ENCODE measurements at places on chromosomes 12 and 14.

GRCh38 chr12:117518594-117519270 lies 157.3 kb upstream of the NOS1 start:
- no peak for DNase-seq

GRCh38 chr12:45089411-45090075 lies 38.6 kb upstream of the DBX2 start:
- DNase-seq: no peak

GRCh38 chr12:127559349-127560040 lies 707.5 kb upstream of the TMEM132C start:
- peak; percentile 66 for DNase-seq

DNA sequence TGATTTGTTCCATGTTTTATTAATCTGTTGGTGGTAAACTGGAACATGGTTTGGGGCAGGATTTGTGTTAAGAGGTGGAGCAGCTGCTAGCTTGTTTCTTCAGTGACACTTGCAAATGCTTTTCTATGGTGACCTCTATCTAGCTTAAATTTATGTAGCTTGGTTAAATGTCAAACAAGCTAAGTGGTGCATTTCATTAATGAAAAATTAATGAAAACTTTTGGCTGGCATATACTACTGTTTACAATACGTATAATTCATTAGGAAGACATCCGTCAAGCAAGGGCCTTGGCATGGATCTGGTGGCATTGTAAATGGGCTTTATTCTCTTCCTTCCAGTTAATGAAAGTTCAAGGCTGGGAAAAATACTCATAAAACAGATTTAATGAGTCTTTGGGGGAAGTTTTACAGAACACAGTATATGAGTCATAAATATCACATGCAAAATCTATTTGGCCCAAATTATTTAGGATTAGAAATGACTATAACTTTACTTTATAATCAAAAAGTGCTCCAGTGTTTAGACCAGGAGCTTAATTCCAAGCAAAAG lies 807.7 kb upstream of the SEL1L start:
- no peak for DNase-seq

DNA sequence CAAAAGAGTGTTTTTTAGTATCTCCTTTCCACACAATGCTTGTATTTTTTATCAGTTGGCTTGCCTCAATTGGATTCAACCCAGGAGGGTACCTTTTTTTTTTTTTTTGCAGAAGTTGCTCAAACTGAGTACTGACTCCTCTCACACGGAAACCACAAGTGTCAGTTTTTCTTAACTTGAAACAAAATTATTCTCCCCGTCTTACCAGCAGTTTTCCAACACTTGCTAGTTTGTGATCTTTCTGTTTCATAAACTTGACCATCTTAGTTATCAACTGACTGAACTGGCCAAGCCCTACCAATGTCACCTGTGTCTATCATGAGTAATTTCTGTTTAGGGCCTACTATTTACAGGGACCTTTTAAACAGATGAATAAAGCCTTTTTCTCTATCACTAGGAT lies 34.1 kb upstream of the ITPR2 start:
- no peak for DNase-seq

DNA sequence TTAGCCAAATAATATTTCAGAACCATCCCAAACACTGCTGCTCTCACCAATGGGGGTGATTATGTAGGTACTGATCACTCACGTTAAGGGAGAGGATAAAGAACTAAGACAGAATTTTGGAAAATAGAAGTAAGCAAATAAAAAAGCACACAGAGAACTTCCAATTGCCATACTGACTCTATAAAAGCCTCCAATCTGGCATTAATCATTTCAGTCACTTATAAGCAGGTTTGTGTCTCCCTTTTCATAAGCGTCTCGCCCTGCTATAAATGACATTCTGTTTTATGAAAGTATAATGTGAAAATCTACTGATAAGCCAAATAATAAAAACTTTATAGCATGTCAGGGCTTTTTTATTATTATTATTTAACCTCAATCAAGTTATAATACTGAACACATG lies 435.2 kb downstream of the ETNK1 start:
- DNase-seq: no peak

GRCh38 chr14:91599994-91600393 lies 89.9 kb upstream of the PPP4R3A start:
- DNase-seq: no peak

DNA sequence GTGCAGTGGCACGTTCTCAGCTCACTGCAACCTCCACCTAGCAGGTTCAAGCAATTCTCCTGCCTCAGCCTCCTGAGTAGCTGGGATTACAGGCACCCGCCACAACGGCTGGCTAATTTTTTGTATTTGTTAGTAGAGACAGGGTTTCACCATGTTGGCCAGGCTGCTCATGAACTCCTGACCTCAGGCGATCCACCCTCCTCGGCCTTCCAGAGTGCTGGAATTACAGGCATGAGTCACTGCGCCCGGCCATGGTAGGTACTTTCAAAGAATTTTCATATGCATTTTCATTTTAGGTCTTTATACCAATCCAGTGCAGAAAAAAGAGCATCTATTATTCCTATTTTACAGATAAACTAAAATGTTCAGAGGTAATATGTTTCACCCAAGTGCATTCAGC lies 411.3 kb upstream of the USP15 start:
- DNase-seq: no peak

- no peak for DNase-seq
These were observed 281.2 kb upstream of the TMTC1 start for GRCh38 chr12:30064906-30065305.
